ENCODE measurements at places on chromosomes 1 and 21.

DNA sequence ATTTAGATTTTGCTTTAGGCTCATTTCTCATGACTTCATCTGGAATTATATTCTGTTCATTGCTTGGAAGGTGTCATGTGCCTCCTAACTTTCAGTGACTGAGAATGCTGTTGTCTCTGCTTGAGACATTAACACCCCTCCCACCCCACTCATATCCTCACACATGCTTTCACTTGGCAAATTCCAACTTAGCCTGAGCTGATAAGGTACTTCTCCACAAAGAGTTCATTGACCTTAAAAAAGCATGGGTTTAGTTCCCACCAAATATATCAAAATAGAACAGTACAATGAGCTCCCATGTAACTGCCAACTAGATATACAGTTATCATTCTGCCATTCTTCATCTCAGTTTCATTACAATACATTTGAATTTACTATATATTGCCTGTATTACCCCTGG, 576.5 kb upstream of the ADGRL2 start:
- DNase-seq, result no peak

GRCh38 chr1:234621657-234622335, 11.8 kb upstream of the IRF2BP2 start:
- no peak for DNase-seq

DNA sequence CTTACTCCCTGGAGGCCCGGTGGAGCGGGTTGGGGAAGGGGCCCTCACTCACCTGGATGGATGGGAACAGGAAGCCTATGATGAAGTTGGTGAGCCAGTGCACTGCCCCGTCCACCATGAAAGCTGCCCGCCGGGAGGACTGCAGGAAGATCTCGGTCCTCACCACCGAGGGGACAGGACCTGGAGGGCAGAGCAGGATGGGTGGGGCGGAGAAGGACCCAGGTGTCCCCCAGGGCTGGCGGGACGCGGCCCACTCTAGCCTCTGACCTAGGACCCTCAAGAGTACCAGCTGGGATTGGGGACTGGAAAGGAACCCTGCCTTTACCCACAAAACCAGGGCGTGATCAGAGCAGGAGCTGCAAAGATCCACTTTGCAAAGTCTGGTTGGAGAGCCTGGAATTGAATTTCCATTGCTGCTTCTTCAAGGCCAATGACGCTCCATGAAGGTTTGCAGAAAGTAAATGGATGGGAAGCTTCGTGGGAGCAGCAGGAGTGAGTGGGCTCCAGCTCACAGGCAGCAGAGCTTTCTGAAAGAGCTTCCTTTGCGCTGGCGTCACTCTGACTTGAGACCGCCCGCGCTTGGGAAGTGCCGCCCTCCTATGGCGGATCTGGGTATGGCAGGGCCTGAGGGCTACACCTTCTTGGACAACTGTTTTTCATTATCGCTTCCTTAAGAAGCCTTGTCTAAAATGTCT, 21.4 kb downstream of the SLC2A7 start:
- peak; percentile 77 for DNase-seq

- no peak for DNase-seq
Measured at GRCh38 chr1:179190861-179191260, 38.6 kb downstream of the ABL2 start.

DNA sequence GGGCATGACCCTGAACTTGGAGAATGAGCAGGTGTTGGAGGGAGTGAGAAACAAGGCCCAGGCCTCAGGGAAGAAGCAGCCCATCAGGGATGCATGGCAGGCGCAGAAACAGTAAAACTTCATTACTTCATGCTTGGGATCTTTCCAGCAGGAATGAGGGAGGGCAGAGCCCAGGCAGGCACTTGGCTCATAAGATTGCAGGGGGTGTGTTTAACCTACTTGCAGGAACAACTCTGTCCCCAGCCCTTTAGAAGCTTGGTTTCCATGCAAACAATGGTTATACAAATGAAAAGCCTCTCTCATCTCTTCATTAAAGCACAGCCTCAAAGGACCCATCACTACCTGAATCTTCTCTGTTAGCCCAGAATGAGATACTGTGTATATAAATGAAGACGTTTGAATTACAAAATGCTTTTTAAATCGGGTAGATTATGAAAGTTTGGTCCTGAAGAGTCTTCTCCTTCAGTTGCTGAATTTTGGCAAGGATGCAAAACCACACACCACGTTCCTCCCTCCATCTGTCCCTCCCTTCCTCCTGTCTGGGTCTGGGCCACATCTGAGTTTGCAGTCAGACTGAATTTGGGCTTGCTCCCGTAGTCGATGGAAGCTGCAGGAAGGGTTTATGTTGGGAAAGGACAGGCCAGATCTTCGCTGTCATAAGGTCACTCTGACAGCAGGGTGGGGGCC, 154.4 kb upstream of the KLHDC7A start:
- no peak for DNase-seq

DNA sequence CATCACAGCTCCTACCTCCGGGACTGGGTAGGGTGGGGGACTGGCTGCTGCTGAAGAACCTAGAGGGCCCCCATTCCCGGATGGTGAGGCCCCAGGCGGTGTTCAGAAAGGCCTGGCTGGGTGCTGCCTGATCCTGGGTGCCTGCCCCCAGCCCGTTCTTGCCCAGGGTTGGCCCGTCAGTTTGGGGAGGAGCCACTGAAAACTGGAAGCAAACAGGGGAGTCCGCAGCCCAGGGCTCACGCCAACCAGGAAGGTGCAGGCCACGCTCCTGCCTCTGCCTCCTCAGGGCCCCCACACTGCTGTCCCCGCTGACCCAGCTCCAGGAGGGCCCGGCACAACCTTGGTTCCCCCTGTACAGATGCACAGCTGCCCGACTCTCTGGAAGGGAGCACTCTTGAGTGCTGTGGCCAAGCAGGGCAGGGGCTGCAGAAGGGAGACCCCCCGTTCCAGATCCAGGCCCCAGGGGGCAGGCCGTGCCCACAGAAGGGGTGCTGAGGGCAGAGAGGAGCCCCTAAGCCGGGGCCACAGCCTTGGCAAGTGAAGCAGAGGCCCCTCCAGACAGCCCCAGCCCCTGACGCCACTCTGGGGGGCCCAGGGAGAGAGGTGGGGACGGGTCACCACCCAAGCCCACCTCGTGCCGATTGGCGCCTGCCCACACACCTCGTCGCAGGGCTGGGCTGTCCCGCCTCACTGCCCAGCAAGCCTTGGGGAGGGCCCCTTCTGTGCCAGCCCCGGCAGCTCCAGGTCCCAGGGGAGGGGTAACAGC, 5.5 kb downstream of the C1QTNF12 start:
- DNase-seq, result no peak

DNA sequence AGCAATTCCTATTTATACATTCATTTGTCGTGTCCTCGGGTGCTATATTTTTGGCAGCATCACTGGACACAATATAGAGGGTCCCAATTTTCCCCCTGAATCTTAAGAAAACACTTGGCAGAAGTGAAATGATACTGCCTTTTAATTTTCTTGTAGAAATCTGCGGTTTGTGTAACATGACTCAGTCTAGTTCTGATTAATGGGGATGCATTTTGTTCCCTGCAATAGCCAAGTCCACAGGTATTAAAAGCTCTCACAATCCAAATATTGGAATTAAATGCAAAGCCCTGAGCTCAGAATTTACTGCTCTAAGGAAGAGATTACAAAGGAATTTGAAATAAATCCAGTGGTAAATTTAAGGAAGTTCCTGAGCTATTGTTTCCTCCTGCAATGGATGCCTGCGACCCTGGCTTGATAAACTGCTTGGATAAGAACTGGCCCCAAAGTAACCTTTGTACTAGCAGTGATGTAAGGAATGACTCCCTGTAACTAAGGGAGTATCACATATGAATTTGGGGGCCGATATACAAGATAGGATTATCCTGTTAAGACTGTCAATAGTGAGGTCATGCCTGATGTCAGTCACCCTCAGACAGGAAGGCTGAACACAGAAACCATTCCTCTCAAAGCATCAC, 349.7 kb upstream of the C1orf87 start:
- no peak for DNase-seq

- DNase-seq, result no peak
Measured at GRCh38 chr1:38741341-38741740, 118.2 kb downstream of the RRAGC start.

- no peak for DNase-seq
Measured at GRCh38 chr1:225817611-225818061, 7.7 kb downstream of the EPHX1 start.

Data from stimulated activated CD4-positive, alpha-beta T cell treated with anti-CD3 and anti-CD28 coated beads, Interleukin-1b, Interleukin-23, amount 100 ng/mL, for 4 hours (primary cell).